Lung microvascular endothelial cell (primary cell): ENCODE measurements at places on chromosomes 13 and 19.

DNA sequence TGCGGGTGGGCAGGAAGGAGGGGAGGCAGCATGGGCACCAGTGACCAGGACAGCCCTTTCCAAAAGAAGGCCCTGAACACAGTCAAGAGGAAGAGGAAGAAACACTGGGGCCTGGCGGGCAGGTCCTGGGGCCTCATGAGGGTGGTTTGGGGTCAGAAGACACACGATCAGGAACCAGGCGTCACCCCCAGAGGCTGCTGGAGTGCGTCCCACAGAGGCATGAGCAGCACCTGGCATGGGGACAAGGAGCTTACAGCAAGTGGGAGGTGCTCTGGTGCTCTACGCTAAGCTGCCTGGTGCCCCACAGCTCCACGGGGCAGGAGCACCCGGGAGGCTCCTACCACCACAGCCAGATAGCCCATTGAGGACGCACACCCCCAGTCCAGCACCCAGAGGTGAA is 20.0 kb downstream of the ELL start:
- DNase-seq, result no peak

GRCh38 chr13:111314852-111315251 is 5.6 kb upstream of the TEX29 start:
- DNase-seq, result no peak

GRCh38 chr13:45209229-45209628 is 8.4 kb upstream of the KCTD4 start:
- DNase-seq, result no peak

GRCh38 chr19:925087-925525 is 729 bp upstream of the ARID3A start:
- no peak for DNase-seq

GRCh38 chr13:60229708-60230272 is 66.1 kb upstream of the DIAPH3 start:
- no peak for DNase-seq

GRCh38 chr19:44912854-44913253 is 1.6 kb upstream of the APOC1 start:
- DNase-seq, result no peak

GRCh38 chr13:114282041-114282670 is 755 bp downstream of the UPF3A start:
- peak; percentile 63 for DNase-seq

DNA sequence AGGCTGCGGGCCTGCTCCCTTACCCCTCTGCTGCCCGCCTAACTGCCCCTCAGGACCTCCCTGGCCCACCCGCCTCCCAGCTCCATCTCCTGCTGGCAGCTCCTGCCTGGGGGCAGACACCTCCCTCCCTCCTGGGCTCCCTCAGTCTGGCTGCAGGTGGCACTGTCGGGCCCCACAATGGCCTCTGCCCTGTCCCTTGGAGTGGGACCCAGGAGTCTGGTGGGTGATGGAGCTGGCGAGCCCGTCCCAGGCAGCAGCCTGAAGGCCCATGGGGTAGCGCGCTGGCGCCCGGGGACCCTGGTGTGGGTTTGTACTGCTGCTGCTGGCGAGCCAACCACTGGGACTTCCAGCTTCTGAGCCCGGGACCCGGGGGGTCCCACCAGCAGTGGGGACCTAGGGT is 83.6 kb downstream of the KDM4B start:
- no peak for DNase-seq

GRCh38 chr13:35988648-35989081 is 142.5 kb downstream of the DCLK1 start:
- no peak for DNase-seq

DNA sequence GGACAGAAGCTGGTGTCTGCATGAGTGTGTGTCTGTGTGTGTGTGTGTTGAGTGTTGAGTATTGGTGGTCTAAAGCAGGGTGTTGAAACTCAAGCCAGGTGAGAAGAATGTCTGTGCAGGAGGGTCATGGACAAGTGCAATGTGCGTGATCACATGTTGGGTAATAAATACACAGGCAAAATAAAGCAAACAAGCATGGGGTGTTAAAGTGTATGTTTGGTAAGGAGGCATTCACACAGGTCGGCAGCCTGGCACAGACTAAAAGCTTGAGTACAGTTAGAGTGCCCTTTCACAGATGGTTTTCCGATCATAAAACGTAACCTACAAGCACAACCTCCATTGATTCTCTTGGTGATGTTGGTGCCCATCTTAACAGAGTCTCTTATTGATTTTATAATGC is 476.9 kb upstream of the KLHL1 start:
- DNase-seq, result no peak

DNA sequence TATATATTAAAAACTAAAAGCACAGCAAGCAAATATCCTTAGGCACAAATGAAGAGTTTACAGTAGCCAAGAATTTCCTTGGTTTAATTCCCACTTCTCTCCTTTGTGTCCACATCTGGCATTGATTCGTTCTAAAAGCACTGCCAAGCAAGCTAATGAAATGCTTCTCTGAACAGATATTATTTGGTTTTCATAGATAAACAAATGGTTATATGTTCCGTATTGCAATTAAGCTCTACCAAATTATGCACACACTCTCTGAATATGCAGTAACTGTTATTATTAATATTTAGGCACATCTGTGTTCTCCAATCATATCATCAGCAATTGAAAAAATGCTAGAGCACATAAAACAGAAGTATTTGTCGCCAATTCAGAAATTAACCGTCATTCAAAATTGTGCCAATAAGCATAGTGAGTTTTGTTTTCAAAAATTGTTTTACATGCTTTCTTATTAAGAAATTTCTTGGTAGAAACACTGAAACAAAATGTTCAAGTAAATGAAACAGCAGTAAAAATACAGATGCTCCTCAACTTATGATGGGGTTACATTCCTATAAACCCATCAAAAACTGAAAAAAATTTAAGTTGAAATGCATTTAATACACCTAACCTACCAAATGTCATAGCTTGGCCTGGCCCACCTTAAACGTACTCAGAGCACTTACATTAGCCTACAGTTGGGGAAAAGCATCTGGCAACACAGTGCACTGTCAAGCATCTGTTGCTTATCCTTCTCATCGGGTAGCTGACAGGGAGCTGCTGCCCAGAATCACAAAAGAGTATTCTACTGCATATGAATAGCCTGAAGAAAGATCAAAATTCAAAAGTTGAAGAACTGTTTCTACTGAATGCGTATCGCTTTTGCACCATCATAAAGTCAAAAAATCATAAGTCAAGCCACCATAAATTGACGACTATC is 2134.7 kb downstream of the PCDH9 start:
- no peak for DNase-seq

DNA sequence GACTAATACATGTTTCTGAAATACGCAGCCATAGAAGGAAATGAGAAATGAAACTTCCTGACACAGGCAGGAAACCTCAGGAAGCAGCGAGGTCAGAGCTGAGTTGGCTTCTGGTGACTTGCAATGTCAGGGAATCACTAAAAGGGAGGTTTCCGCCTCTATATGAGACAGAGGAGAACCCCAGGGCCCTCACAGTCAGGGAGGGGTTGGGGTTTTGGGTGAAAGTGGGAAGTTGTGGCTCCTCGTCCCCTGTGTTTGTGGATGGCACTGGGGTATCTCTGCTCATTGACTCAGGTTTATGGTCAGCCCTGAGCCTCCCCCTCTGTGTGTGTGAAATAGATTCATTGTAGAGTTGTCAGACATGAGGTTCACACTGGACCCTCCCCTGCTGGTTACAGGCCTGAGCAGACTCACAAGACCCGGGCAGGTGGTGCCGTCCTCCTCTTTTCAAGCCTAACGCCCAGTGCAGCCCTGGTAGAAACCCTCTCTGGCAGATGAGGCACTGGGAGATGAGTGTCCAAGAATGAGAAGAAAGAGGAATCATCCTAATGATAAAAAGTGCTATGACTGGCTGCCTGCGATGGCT is 5.5 kb upstream of the LILRA6 start:
- peak; percentile 46 for DNase-seq

DNA sequence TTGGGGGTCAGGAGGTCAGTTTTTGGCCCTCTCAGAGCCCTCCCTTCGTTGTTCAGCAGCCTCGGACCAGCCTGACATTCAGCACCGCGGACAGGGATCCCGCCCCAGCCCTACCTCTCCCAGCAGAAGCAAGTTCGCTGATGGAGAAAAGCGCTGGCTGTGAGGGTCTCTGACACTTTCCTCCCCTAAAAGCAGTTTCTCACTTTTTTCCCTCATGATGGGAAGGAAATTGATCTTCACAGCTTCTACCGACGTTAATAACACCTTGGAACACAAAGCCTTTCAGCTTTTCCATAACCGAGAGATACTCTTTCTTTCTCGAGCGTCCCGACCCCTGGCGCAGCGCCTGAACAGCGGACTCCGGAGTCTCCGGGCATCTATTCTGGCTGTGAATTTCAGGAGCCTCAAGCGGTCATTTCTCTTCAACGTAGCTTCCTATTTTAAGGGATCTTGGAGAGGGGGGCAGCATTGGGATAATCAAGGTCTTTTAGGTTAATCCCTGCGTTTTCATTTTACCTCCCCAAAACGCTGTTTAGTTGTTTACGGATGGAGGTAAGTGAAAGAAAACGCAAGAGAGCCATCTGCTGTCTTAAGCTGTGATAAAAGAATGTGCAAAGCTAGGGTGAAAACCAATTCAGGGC is 467.2 kb downstream of the ITGBL1 start:
- DNase-seq, result peak; percentile 27

DNA sequence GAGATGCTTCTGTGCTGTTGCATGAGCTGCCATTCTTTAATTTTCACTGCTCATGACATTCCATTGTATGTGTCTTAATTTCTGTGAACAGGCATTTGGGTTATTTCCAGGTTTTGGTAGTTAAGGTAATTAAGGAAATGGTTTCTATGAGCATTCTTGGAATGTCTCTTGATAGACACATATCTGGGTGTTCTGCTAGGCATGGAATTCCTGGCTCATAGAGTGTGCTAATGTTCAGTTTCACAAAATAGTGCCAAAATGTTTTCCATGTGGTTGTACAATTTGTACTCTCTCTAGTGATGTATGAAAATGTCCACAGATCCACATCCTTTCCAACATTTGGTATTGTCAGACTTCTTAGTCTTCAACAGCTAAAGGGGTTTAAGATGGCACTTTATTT is 680.9 kb upstream of the SGCG start:
- DNase-seq, result no peak

- DNase-seq, result peak; percentile 84
Observed at GRCh38 chr19:1853295-1854038, 5.2 kb upstream of the REXO1 start.

DNA sequence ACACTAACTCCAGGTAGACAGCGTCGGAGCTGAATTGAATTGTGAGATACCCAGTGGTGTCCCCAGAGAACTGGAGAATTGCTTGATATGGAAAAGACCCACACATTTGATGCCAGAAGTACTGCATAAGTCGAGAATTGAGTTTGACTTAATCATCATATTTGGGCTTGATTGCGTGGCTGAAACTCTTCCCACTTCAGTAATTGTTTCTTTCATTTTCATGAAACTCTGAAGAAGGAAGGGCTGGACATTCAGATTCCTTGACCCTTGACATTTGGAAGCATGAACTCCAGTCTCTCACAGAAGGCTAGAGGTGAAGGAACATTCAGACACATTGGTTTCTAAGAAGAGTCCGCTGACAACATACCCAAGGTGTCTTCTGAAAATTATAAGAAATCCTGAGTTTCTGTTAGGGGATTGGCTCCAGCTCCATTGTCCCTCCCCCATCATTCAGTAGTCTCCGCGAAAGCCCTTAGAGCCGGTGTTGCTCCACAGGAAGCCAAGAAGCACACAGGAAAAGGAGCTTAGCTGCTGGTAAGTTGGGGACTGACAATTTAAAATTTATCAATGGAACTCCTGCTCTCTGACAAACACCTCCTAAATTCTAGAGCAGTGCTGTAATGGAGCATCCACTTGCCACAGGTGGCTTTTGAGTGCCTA is at the start of gene FPR2:
FPR2 (plus strand) TSS at position 484 of the 660 bp plus-strand sequence. CDS start 7,479 bp downstream, outside the sequence.
- no peak for DNase-seq

GRCh38 chr13:45896285-45896684 is 44.7 kb upstream of the SIAH3 start:
- DNase-seq, result no peak

DNA sequence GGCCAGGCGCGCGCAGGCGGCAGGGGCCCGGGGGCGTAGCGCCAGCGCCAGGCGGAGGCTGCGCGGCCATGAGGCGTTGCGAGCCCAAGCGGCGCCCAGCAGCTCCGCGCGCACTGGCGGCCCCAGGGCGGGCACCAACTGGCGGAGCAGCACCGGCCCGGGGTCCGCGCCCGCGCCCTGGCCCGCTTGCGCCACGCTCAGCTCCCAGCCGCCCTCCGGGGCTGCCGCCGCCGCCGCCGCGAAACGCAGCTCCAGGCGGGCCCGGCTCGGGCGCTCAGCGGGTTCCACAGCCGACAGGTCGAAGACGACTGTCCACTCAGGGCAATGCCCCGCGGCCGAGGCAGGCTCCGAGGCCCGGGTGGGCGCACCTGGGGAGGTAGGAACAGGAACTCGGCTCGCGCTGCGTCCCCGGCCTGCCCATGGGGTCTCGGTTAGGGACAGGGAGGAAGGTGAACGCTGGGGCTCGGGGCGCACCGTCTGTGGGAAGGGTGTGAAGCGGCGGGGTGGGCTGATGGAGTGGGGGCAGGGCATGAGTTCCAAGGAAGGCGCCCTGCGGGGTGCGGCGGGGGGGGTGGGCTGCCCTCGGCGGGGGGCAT is 26.8 kb downstream of the CERS1 start:
- peak; percentile 59 for DNase-seq

DNA sequence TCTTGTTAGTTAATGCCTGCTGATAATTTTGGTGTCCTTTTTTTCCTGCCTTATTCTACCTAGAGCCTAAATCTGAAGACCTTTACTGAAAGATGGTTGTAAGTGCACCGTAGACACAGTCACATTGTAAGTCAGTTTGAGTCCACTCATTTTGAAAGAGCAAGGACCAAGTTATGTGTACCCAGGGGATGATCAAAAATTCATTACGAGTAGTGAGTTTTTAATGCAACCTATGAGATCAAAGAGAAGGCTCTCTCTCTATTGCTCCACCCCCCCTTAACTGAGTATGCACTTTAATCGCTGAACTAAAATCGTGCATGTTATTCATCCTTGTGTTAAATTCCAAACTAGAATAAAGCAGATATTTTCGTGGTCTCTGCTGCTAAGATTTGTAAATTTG is 1.8 kb downstream of the RAP2A start:
- DNase-seq, result peak; percentile 6

- DNase-seq, result no peak
Observed at GRCh38 chr19:22607653-22608430, 26.3 kb upstream of the ZNF492 start.
